ENCODE measurements at places on chromosomes 12 and 14.

- no peak for DNase-seq
Observed at GRCh38 chr14:48748151-48748675, 838.0 kb downstream of the RPS29 start.

GRCh38 chr14:45095143-45095542 is 11.2 kb downstream of the PRPF39 start:
- DNase-seq: no peak

GRCh38 chr14:68594737-68595380 is 198.0 kb downstream of the ZFP36L1 start:
- DNase-seq: no peak

- no peak for DNase-seq
Observed at GRCh38 chr12:13044906-13045299, 722 bp downstream of the FAM234B start.

DNA sequence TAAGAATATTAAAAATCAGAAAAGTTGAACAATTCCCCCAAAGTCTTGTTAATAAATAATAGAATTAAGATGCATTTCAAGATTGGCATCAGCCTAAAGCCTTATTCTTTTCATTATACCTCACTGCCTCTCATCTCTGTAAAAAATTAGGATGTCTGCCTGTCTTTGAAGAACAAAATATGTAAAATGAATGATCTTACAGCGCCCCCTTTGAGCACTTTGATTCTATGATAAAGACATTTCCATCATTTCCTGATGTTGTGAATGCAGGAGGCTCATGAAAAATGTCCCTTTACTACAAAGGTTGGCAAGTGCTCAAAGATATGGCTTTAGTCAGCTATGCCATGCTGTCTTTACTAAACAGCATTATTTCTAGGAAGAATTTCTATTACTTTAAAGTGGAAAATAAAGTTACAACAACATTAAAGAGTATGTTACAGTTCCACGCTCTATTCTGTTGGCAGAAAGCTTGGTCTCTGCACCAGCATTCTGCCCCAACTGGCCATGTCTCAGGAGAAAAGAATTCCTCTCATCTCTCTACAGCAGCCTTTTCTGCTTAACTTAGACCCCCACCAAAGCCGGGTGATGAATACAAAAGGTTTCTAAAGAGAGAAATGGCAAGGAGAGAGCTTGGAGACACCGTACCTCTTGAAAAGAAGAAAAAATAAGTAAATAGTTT is 95.1 kb downstream of the LLPH start:
- no peak for DNase-seq

GRCh38 chr12:43273467-43273866 is 278.5 kb downstream of the ADAMTS20 start:
- DNase-seq: no peak

GRCh38 chr12:56164345-56164729 is 6.2 kb downstream of the MYL6 start:
- DNase-seq: no peak

GRCh38 chr12:54657105-54657607 is 9.0 kb upstream of the DCD start:
- DNase-seq: no peak

DNA sequence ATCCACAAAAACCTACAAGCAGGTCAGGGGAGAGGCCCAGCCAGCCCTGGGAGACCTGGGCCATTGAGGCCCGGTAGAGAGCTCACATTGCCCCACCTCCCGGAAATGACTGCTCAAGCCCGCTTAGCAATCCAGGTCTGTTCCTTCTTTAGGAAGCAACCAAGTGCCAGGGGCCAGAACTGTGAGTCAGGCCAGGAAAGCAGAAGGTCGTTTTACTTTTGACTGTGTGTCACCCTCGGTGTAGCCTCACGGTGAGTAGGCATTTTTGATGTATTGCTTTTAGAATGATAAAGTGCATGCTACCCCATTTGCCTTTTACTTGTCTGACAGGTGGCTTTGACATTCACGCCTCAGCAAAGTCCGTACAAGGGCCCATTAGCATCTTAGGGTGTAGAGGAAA is 25.4 kb upstream of the PWP1 start:
- DNase-seq: no peak

GRCh38 chr14:74547331-74547927 is 53.9 kb downstream of the ISCA2 start:
- no peak for DNase-seq

GRCh38 chr14:24189460-24189859 is 844 bp upstream of the IPO4 start:
- DNase-seq: no peak

GRCh38 chr12:122982963-122983788 is 2.7 kb downstream of the ARL6IP4 start:
- no peak for DNase-seq

All from amygdala (tissue), 56 donors.